CD4-positive, alpha-beta T cell treated with Interleukin-10 for 1 hour (primary cell): ENCODE measurements at places on chromosomes 11 and 22.

GRCh38 chr11:123434262-123434661 lies 4.2 kb downstream of the GRAMD1B start:
- peak; percentile 43 for DNase-seq

- DNase-seq: no peak
Measured at GRCh38 chr11:41527530-41527929, 68.1 kb upstream of the LRRC4C start.

GRCh38 chr11:85945788-85946187 lies 90.6 kb downstream of the CCDC83 start:
- no peak for DNase-seq

- no peak for DNase-seq
Measured at GRCh38 chr11:5252192-5252918, 2.2 kb downstream of the HBG2 start.

GRCh38 chr11:64455456-64456261 lies 96.7 kb downstream of the RPS6KA4 start:
- no peak for DNase-seq

- no peak for DNase-seq
Measured at GRCh38 chr11:103596315-103596714, 440.1 kb upstream of the DDI1 start.

- no peak for DNase-seq
Measured at GRCh38 chr11:35787013-35787504, 124.5 kb downstream of the TRIM44 start.

GRCh38 chr11:77287615-77288273 lies 13.7 kb downstream of the GDPD4 start:
- no peak for DNase-seq

- no peak for DNase-seq
Measured at GRCh38 chr11:3894128-3894731, 38.8 kb downstream of the STIM1 start.

GRCh38 chr11:31237819-31238760 lies 131.4 kb downstream of the DCDC1 start:
- DNase-seq: no peak

DNA sequence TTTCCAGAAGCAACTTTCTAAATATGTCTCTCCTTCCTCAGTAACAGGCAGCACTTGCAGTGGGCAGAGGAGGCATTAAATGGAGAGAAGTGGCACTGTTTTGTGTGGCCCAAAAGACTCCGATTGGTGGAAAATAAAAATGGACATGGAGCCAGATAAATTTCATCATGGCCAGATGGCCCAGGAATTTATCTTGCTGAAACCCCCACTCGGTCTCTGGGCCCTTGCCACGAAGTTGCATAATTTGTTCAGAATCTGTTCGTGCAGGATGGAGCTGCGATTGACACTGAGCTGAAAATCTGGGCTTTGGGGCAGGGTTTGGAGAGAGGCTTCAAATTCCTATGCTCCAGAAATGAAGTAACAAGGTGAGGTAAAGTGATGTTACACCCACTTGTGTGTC lies 65.5 kb downstream of the C11orf91 start:
- DNase-seq: no peak

- no peak for DNase-seq
Measured at GRCh38 chr22:47442821-47443220, 680.4 kb downstream of the TBC1D22A start.

DNA sequence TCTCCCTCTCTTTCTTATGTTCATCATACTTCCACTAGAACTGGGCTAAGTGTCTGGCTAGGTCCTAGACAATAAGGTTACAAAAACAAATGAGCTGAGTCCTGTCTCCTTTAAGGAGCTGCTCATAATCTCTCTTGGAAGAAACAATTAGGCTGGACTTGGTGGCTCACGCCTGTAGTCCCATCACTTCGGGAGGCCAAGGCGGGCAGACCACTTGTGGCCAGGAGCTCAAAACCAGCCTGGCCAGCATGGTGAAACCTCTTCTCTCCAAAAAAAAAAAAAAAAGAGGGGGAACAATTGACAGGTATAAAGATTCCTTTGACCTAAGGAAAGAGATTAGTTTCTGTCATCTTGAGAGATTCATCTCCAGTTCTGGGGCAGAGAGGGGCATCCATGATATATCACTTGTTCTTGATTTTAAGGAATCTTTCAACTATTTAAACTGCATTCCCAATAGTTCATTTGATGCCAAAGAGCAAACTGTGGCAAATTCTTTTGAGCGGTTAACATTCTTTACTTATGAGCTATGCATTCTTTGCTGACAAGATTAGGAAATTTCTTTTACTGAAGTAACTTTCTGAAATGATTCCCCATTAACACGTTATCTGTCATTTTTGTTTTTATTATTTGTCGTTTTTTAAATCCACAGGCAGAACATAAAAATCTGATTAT lies 125.5 kb downstream of the C11orf87 start:
- no peak for DNase-seq

DNA sequence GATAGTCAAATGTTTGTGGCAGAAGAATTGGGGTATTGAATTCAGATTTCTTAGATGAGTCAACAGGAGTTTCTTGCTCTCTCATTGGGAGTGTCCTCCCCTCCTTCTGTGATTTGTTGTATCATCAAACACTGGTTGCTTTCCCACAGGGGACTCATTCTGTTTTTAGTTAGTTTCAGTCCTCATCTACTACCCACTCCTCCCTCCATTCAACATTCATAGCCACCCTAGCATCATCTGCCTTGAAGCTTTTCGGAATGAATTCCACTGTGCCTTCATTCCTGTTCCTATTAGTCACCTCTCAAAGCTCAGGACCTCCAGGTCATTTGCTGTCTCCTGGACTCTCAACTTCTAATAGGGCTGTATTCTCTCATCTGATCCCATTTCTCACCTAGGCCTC lies 31.5 kb upstream of the RAB38 start:
- no peak for DNase-seq

DNA sequence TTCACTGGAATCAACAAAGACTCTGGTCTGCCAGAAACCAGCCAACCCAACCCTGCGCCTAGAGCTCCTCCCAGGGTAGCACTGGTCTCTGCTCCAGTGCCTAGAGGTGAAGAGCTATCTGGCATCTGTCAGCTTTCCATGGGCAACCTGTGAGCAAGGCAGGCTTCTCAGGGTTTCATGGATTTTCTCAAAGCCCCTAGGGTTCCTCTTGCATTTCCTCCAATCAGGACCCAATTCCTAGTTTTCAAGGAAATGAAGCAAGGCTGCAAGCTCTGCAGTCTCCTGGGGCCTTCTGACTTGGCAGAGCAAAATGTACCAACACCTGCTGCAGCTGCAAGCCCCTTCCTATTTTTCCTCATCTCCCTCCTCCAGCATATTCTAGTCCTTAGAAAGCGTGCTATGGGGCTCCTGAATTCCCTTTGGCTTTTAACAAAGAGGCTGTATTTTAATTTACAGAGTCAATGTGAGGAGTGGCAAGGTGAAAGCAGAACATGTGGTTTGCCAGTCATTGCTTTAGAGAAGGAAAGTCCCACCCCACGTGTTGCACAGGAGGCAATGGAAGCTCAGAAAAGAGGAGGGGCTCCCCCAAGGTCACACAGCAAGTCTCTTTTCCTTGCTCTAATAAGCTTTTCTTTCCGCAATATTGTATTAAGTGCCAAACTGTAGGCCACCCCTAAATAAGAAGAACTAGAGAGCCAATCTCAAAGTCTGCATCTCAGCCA lies 33.0 kb upstream of the RIC3 start:
- peak; percentile 9 for DNase-seq

GRCh38 chr22:47918276-47918921 lies 1155.9 kb downstream of the TBC1D22A start:
- DNase-seq: peak; percentile 47

- no peak for DNase-seq
Measured at GRCh38 chr22:36425977-36426523, 38.3 kb upstream of the MYH9 start.

GRCh38 chr22:42268852-42269410 lies 1.5 kb downstream of the TCF20 start:
- no peak for DNase-seq

DNA sequence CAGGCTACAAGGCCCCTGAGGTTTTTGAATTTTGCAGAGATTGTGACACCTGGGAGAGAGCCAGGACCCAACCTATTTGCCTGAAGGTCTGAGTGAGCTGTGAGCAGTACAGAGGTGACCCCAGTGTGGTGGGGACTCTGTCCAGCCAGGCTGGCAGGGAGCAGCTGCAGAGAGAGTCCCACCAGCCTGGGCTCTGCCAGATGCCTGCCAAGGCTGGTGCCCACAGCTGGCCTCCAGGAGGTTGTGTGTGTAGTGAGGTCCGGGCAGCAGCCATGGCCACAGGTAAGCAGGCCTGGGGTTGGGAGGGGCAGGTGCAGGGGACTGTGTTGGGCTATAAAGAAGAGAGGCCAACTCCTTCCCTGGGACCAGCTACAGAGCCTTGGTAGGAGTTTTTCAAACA lies 144.8 kb downstream of the CRYBB2 start:
- no peak for DNase-seq

DNA sequence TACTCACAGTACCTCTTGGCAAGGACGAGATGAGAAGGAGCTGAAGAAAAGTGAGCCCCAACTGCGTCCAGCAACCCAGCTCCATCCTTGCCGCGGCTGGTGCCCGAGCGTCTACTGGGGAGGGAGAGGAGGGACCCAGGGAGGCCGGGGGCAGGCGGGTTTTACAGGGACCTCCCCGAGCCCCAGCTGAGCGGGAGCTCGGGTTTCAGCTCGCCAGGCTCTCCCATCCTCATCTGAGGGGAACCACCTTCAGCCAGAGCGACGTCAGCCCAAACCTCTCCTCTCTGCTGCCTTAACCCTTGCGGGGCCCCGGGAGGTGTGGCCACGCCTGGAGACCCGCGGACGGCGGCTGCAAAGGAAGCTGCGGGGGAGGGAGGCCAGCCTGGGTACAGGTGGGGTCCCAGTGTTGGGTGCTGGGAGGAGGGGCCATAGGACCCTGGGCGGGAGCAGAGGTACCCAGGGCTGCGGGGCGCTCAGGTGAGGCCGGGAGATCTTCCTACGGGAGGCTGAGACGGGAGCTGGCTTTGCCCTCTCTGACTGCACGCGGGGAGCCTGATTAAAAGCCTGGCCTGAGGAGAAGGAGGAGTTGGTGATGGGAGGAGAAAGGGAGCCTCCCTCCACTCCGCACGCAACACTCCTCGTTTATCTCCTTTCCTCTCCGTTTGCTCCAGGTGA lies at the start of gene PAMR1:
TSS of gene PAMR1 (minus strand) at position 116 of the 675 bp plus-strand sequence. CDS start at position 85, 31 bp downstream.
- no peak for DNase-seq

DNA sequence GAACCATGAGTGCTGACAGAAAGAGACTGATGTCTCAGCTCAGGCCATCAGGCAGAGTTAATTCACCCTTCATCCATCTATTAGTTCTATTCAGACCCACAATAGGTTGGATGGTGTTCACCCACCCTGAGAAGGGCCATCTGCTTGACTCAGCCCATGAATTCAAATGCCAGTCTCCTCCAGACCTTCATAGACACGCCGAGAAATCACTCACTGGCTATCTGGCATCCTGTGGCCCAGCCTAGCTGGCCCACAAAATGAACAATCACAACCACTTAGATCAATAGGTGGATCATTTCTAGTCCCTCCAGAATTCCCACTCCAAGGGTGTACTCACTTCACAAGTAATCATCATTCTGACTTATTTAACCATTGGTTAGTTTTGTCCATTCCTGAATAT lies 58.2 kb downstream of the MYEOV start:
- DNase-seq: no peak

DNA sequence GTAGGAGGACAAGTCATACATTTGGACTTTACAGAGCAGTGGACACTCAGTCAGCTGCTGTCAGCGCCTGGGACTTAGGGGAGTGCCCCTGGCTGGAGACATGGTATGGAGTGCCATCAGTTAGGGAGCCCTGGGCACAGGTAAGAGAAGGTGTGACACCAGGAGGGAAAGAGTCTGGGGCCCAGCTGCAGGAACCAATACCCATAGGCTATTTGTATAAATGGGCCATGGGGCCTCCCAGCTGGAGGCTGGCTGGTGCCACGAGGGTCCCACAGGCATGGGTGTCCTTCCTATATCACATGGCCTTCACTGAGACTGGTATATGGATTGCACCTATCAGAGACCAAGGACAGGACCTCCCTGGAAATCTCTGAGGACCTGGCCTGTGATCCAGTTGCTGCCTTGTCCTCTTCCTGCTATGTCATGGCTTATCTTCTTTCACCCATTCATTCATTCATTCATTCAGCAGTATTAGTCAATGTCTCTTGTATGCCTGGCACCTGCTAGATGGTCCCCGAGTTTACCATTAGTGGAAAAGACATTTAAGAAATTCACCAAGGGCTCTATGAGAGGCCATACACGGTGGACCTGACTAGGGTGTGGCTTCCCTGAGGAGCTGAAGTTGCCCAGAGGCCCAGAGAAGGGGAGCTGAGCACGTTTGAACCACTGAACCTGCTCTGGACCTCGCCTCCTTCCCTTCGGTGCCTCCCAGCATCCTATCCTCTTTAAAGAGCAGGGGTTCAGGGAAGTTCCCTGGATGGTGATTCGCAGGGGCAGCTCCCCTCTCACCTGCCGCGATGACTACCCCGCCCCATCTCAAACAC lies 850 bp upstream of the MIF start:
- no peak for DNase-seq

GRCh38 chr11:12212174-12212820 lies 101.9 kb downstream of the MICAL2 start:
- no peak for DNase-seq

GRCh38 chr22:22450343-22450839 lies 58.2 kb downstream of the ZNF280B start:
- DNase-seq: peak; percentile 16

DNA sequence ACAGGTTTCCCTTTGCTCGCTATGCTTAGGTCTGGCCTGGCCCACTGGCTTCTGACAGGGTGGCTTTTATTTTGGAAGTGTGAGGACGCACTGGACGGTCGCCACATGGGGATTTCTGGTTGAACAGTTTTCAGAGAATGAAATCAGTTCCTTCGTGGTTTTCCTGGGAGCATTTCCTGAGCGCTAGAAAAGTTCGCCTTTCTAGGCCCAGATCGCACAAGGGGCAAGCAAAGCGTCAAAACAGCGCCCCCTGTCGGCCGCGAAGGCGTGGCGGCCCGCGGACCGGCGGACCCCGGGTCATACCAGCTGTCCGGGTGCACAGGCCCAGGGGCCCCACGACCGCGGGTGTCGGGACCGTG lies 12.7 kb upstream of the CYP2R1 start:
- DNase-seq: peak; percentile 83

DNA sequence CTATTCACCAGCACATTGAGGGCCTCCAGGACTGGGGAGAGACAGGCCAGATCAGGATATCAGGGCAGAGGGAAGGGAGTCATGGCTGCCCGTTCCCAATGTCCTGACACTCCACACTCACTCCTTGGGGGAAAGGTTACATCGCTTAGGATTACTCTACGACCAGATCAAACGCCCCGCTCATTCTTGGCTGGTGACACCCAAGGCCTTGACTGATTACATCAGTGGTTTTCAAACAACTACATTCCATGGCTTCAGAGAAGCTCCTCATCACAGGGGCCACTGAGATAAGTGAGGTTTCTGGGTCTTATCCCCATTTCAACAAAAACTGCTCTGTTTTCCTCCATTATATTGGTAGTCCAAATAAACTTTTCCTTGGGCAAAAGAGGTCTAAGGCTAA lies 15.0 kb downstream of the UBE2L6 start:
- DNase-seq: no peak

DNA sequence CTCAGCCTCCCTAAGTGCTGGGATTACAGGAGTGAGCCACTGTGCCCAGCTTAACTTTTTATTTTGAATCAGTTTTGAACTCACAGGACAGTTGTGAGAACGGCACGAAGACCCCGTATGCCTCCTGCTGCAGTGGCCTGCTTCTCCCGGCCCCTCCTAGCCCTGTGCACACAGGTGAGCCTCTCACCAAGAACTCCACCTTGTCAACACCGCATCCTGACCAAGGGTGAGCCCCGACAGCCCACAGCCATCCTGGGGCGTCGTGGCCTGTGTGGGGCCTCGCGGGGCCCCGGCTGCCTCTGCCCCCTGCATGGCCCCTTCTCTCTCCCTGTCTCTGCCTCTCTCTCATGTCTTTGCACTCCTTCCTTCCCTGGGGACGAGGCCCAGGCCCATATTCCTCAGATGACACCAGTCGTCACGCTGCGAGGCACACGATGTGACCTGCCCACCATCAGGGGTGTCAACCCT lies 38.8 kb downstream of the GNB1L start:
- DNase-seq: no peak
